GM23338 (cell line): ENCODE measurements at places on chromosomes 13 and 19. TPM values are rescaled to one million over a fixed set of nuclear protein-coding genes. Genes with fewer than 3 reads are reported as not detected.

The FBXO17 gene
- total RNA-seq = 27.2 and 29.0 TPM in 2 replicates

The GRIK5 gene
- 34.3 and 42.5 TPM in 2 replicates for total RNA-seq

The MTUS2 gene
- 0.31 and 0.38 TPM in 2 replicates for total RNA-seq

The DHDH gene
- total RNA-seq = 0.69 and 0.78 TPM in 2 replicates

The RUBCNL gene
- total RNA-seq = 4.2 and 5.9 TPM in 2 replicates

The ZNF579 gene
- 8.4 and 12.2 TPM in 2 replicates for total RNA-seq

The PEAK3 gene
- total RNA-seq = not detected in 2 replicates

The ZNF417 gene
- total RNA-seq = 16.0 and 19.4 TPM in 2 replicates

The CABP5 gene
- not detected in 2 replicates for total RNA-seq

The COL4A1 gene
- 110 and 112 TPM in 2 replicates for total RNA-seq

The PLIN5 gene
- total RNA-seq = 0.47 and 3.5 TPM in 2 replicates

The LILRA6 gene
- total RNA-seq = not detected in 2 replicates

The SIPA1L3 gene
- total RNA-seq = 42.3 and 54.1 TPM in 2 replicates

The IGFL1 gene
- total RNA-seq = not detected in 2 replicates

The ITGBL1 gene
- not detected in 2 replicates for total RNA-seq

The TRIP10 gene
- total RNA-seq = 46.2 and 56.8 TPM in 2 replicates

The SPACA4 gene
- total RNA-seq = not detected in 2 replicates

The ACER1 gene
- total RNA-seq = not detected in 2 replicates

The FCHO1 gene
- 22.4 and 42.3 TPM in 2 replicates for total RNA-seq

The CYTH2 gene
- 42.6 and 60.4 TPM in 2 replicates for total RNA-seq

The GGN gene
- total RNA-seq = 0.14 and 0.70 TPM in 2 replicates

The PTH2 gene
- not detected in 2 replicates for total RNA-seq

The RNF17 gene
- total RNA-seq = not detected in 2 replicates

The NOVA2 gene
- 13.7 and 14.9 TPM in 2 replicates for total RNA-seq

The WDR87 gene
- not detected in 2 replicates for total RNA-seq

The RNASEH2B gene
- 39.0 and 54.2 TPM in 2 replicates for total RNA-seq

The ZSCAN1 gene
- 0.93 and 1.5 TPM in 2 replicates for total RNA-seq

The CLC gene
- not detected in 2 replicates for total RNA-seq

The GJA3 gene
- 0.17 and 1.2 TPM in 2 replicates for total RNA-seq

The MBD3L3 gene
- not detected in 2 replicates for total RNA-seq

The ARL11 gene
- 0.52 and 1.2 TPM in 2 replicates for total RNA-seq

The ZNF844 gene
- total RNA-seq = 9.7 and 10.5 TPM in 2 replicates

The KLK11 gene
- total RNA-seq = not detected in 2 replicates

The ALKBH7 gene
- total RNA-seq = 52.0 and 75.4 TPM in 2 replicates

The CYP2A13 gene
- 0.35 and 0.50 TPM in 2 replicates for total RNA-seq
